ENCODE measurements at places on chromosomes 12 and 14. TPM values are rescaled to one million over a fixed set of nuclear protein-coding genes. Genes with fewer than 3 reads are reported as not detected.

The SLC15A5 gene
- not detected for total RNA-seq

- no peak for DNase-seq
These were observed 334.7 kb downstream of the DPF3 start for GRCh38 chr14:72559202-72559601.

DNA sequence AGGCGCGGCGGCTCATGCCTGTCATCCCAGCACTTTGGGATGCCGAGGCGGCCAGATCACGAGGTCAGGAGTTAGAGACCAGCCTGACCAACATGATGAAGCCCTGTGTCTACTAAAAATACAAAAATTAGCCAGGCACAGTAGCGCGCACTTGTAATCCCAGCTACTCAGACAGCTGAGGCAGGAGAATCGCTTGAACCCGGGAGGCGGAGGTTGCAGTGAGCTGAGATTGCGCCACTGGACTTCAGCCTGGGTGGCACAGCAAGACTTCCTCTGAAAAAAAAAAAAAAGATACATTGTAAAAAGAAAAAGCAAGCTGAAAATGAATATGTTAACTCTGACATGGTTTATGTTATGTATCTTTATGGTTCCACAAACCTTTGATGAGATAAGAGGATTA lies 33.6 kb downstream of the RPGRIP1 start:
- DNase-seq, result no peak

DNA sequence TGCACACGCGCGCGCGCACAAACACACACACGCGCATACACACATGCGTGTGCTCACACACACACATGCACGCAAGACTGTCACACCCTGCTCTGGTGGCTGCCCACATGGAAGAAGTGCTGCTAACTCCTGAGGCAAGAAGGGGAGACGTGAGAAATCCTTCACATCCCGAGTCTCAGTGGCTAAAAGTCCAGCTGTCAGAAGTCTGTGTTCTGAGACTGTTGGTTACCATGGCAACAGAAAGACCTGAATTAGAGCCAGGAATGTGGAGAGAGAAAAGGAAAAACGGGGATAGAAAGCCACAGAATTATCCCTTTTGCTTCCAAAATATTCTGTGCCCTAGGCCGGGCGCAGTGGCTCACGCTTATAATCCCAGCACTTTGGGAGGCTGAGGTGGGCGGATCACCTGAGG lies 71.2 kb downstream of the PPFIBP1 start:
- DNase-seq, result no peak

The TMEM132C gene
- total RNA-seq, result 0.10 TPM

DNA sequence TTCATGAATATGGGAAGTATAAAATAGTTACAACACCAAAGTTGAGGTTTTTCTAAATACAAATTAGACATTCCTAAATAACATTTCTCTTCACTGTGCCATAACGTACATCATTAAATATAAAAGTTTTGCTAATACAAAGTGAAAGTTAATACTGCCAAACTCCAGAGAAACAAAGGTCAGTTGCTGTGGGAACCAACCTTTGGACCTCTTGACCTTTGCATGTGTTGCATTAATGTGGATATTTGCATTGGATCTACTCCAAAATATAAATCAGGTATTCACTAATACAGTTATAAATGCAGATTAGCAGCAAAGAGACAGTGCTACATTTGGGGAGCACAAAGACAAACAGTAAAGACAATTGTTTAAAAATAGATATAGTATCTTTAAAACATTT lies 366.0 kb upstream of the USP15 start:
- DNase-seq, result peak; percentile 61

The NT5DC3 gene
- total RNA-seq, result 9.3 TPM

- DNase-seq, result no peak
These were observed 706.8 kb downstream of the TRHDE start for GRCh38 chr12:72978999-72979398.
